CD8-positive, alpha-beta T cell (primary cell): ENCODE measurements at places on chromosomes 16 and 17.

DNA sequence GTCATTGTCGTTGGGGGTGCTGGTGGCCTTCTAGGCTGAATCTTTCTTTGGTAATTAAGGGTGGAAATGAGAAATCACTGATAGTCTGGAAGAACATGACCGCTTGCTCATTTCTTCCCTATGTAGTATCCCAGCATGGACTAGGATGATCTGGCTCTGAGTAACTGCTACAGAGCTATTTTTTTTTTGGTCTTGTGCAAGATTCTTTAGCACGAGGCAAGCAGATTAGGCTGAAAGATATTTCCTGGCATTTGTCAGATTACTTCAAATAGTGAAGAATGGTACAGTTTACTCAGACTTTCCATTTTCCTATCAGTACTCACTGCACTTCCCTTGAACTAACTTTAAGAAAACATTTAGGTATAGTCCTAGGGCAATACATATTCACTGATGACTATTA, 89.0 kb downstream of the SYCE1L start:
- DNase-seq = no peak

DNA sequence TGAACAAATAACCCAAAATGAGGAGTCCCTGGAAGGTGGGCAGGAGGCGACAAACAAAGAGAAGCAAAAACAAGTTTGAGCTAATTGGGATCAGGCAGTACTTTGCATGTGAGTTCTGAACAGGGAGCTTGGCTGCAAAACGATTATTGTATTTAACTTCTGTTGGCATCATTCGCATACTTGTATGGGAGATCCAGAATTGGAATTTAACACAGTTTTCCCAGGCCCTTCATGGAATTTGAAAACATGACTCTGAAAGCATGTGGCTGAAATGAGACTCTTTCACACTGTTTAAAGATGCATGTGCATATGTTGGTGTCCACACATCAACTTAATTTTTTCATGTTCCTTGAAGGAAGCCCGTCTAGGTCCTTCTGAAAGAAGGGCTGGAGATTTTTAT, 674.3 kb downstream of the WWOX start:
- DNase-seq = no peak

GRCh38 chr16:67963662-67964321, 4.6 kb downstream of the SLC12A4 start:
- DNase-seq = no peak

DNA sequence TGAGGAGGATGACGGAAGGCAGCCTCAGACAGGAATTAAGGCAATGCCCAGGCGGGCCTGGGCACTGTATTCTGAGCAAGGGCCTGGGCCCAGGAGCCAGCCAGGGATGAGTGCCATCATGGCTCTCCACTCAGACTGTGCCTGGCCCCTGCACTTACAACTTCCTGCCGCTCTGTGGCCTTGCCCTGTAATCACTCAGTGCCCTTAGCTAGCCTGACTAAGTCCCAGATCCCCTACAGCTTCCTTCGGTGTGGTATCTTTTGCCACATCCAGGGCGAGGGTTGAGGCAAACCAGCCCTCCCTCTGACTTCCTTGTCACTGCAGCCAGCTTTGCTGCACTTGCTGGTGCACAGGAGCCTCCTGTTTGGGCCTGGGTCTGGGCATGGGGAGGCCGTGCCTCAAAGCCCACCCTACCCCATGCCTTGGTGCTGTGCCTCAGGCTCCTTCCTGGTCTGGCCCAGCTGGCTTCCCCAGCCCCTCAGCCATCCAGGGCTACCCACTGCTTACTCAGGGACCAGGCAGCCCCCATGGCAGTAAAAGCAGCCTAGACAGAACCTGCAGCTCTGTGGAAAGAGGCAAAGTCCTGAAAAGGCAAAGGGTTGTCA, 9.3 kb downstream of the SLC46A1 start:
- no peak for DNase-seq
